ENCODE measurements at places on chromosomes 5 and 9.

- no peaks in the 10 kb centered on the region for H3K4me1 ChIP-seq
- peaks cover 7% of the 10 kb centered on the region for H3K27me3 ChIP-seq
- no peak overlapping the region for H3K27ac ChIP-seq
- H3K36me3 ChIP-seq = no peaks in the 10 kb centered on the region
Observed at GRCh38 chr9:121305269-121305994, 37.5 kb downstream of the GSN start.

GRCh38 chr9:95217936-95218335 lies 99.6 kb downstream of the FANCC start:
- no peak for DNase-seq
- H3K4me3 ChIP-seq = no peak overlapping the region
- peaks cover 5% of the 10 kb centered on the region for H3K4me1 ChIP-seq
- no peaks in the 10 kb centered on the region for H3K36me3 ChIP-seq
- no peaks in the 10 kb centered on the region for H3K27me3 ChIP-seq

GRCh38 chr9:105712297-105712696 lies 18.0 kb downstream of the TMEM38B start:
- DNase-seq = no peak
- H3K4me3 ChIP-seq = no peak overlapping the region

GRCh38 chr9:82920154-82920553 lies 142.8 kb downstream of the RASEF start:
- no peaks in the 10 kb centered on the region for H3K4me1 ChIP-seq
- DNase-seq = no peak
- no peak overlapping the region for H3K4me3 ChIP-seq
- H3K27ac ChIP-seq = no peak overlapping the region
- H3K27me3 ChIP-seq = no peaks in the 10 kb centered on the region

- H3K4me1 ChIP-seq = no peaks in the 10 kb centered on the region
- DNase-seq = no peak
- no peak overlapping the region for H3K27ac ChIP-seq
- no peaks in the 10 kb centered on the region for H3K27me3 ChIP-seq
Observed at GRCh38 chr5:172535108-172535445, 80.8 kb upstream of the SH3PXD2B start.

DNA sequence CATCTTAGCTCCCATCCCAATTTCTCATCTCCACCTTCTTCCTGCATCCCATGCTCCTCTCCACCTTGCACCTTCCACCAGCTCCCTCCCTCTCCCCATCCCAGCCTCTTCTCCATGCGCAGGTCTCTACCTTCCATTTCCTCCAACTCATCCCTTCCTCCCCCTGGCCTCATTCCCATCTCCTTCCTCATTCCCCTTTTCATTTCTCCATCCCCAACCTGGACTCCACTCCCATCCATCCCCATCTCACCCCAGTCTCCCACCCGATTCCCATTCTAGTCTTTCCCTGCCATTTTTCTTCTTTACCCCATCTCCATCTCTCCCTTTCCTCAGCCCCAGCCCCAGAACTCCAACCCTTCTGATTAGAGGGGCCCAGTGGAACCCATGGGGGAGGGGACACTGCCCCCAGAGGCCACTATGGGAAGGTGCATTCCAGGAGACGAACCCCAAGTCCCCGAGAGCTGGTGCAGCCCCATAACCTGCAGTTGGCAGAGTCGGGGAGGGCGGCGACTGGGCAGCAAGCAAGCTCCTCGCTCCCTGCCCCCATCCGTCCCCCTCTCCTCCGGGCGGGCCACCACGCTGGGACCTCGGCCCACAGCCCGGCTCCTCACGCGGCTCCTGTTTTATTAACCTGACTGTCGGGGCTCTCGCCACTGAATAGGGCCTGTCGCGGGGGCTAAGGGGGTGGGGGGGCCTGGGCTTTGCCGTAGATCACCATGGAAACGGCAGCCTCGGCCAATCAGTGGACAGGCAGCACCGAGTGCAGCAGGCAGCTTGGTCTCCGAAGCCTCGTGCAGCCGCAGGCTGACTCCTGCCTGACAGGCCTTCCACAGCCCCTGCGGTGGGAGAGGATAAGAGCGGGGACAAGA lies 66.7 kb downstream of the PCDH1 start:
- H3K27ac ChIP-seq = no peak overlapping the region
- H3K4me1 ChIP-seq = peaks cover 23% of the 10 kb centered on the region
- H3K36me3 ChIP-seq = no peaks in the 10 kb centered on the region
- H3K27me3 ChIP-seq = no peaks in the 10 kb centered on the region
- peak; percentile 78 for DNase-seq

DNA sequence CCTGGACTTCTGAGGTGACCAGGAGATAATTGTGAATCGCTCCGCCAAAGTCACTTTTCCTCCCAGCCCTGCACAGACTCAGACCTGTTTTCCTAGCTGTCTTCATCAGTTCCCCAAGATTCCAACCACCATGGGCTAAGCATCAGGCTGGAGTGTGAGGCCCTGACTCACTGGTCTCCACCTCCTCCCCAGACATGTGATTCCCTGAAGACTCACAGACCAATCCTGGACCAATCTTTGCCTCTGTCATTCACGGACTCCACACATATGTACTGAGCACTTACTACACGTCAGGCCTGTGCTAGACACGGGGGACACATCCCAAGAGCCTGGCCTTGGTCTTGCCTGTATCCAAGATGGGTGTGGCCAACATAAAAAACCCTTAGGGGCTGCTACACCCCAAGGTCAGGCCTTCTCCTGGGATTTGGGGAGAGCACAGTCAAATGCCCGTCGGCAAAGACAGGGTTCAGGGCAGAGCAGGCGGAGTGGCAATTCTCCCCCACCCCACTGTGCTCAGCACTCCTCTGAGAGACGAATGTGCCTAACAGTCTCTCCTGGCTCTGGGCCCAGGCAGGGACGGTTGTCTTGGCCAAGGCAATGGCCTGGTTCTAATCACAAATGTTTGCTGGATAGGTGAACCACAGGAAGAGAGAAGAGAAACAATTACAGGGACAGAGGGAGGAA lies 11.9 kb downstream of the EEIG1 start:
- H3K27me3 ChIP-seq = no peaks in the 10 kb centered on the region
- peaks cover 25% of the 10 kb centered on the region for H3K4me1 ChIP-seq
- no peaks in the 10 kb centered on the region for H3K36me3 ChIP-seq

- no peaks in the 10 kb centered on the region for H3K27me3 ChIP-seq
- peaks cover 4% of the 10 kb centered on the region for H3K4me1 ChIP-seq
- no peaks in the 10 kb centered on the region for H3K36me3 ChIP-seq
- peak overlapping the region; percentile 99 for H3K4me3 ChIP-seq
- H3K27ac ChIP-seq = no peak overlapping the region
Observed at GRCh38 chr5:116572350-116573278, 2.0 kb downstream of the SEMA6A start.

GRCh38 chr5:103475629-103476240 lies 86.9 kb downstream of the NUDT12 start:
- no peak overlapping the region for H3K4me3 ChIP-seq
- no peaks in the 10 kb centered on the region for H3K36me3 ChIP-seq
- H3K27me3 ChIP-seq = no peaks in the 10 kb centered on the region

DNA sequence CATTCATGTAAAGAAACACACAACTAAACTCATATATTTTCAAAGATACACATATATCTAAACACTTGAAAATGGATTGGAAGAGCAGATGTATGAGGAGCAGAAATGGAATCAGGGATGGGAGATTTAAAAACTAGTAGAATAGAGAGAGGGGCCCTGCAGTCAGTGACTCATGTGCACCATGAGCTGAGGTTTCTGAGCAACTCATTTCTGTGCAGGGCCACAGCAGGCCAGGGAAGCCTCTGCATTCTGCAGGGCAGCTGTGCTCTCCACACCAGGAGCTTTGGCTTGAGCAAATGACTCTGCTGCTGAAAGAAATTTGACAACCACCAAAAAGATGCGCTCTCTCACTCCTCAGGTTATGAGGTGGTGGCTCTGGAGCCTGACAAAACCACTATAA lies 27.1 kb downstream of the LHX6 start:
- H3K27me3 ChIP-seq = no peaks in the 10 kb centered on the region
- no peak overlapping the region for H3K4me3 ChIP-seq
- H3K27ac ChIP-seq = no peak overlapping the region
- H3K4me1 ChIP-seq = no peaks in the 10 kb centered on the region
- no peak for DNase-seq

GRCh38 chr5:103110403-103110802 lies 9.5 kb downstream of the GIN1 start:
- no peak for DNase-seq
- H3K36me3 ChIP-seq = no peaks in the 10 kb centered on the region
- no peaks in the 10 kb centered on the region for H3K4me1 ChIP-seq
- no peaks in the 10 kb centered on the region for H3K27me3 ChIP-seq
- no peak overlapping the region for H3K27ac ChIP-seq
- H3K4me3 ChIP-seq = no peak overlapping the region

GRCh38 chr9:79371948-79372555 lies 199.7 kb upstream of the TLE4 start:
- DNase-seq = no peak
- no peak overlapping the region for H3K27ac ChIP-seq
- H3K27me3 ChIP-seq = no peaks in the 10 kb centered on the region
- no peaks in the 10 kb centered on the region for H3K4me1 ChIP-seq
- H3K36me3 ChIP-seq = no peaks in the 10 kb centered on the region
- no peak overlapping the region for H3K4me3 ChIP-seq

- H3K27ac ChIP-seq = no peak overlapping the region
- H3K36me3 ChIP-seq = no peaks in the 10 kb centered on the region
- no peaks in the 10 kb centered on the region for H3K27me3 ChIP-seq
- DNase-seq = no peak
- H3K4me1 ChIP-seq = no peaks in the 10 kb centered on the region
- H3K4me3 ChIP-seq = no peak overlapping the region
Observed at GRCh38 chr9:81128701-81129100, 560.6 kb downstream of the TLE1 start.

Data from iPS DF 6.9 (cell line).